ENCODE measurements at places on chromosomes 7 and 10. TPM values are rescaled to one million over a fixed set of nuclear protein-coding genes. Genes with fewer than 3 reads are reported as not detected.
A peak's percentile ranks its signal among the peaks of the same experiment; 100 is the strongest.

The FAM237B gene
- total RNA-seq = not detected

- DNase-seq = peak; percentile 54
These were observed 365 bp downstream of the YME1L1 start for GRCh38 chr10:27153845-27154193.

DNA sequence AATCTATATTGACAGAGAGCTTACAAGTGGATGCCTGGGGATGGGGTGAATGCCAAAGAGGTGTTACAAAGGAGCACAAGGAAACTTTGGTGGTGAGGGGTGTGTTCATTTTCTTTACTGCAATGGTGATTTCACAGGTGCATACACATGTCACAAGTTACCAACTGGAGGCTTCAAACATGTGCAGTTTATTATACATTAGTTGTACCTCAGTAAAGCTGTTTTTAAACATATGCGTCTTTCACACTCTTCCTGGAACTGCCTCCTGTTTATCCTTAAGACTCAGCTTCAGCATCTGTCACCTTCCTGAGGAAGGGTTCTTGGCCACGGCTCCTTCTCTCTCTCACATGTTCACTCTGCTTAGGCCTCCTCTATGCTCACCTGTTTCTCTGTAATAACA, 731.5 kb downstream of the PARD3 start:
- DNase-seq = no peak

DNA sequence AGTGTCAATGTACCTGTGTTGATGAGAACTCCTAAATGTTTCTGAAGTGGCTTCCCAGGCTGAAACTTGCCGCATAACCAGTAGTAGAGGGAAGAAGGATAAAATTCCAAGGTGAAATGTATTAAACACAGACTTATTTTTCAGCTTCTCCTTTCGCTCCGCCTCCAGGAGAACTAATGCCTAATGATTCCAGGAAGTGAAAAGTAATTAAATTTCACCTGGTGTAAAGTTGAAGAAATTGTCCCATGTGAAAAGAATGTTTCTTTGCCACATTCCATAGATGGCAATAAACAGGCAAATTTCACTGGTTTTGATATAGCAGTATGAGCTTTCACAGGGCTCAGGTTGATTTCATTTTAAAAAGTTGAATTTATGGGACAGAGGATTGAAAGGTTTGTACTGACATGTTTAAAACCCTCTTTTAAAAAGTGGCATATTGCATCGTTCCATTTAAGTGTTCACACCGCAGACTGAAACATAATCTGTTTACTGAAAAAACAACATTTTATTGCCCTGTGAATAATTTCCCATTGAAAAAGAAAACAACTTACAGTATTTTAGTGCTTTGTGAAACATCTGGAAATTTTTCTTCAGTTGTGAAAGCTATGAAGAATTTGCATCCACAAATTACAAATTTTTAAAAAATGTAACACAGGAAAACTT, 453.4 kb upstream of the NFE2L3 start:
- DNase-seq = no peak

The PLEKHS1 gene
- 0.12 TPM for total RNA-seq

- no peak for DNase-seq
These were observed 2.6 kb downstream of the NPTX2 start for GRCh38 chr7:98619450-98620321.

- DNase-seq = no peak
These were observed 231.3 kb upstream of the CELF2 start for GRCh38 chr10:10786109-10787090.

The ANKRD22 gene
- not detected for total RNA-seq

The LBX1 gene
- total RNA-seq = not detected

- DNase-seq = no peak
These were observed 3.2 kb upstream of the UBE2D1 start for GRCh38 chr10:58331646-58332045.

- DNase-seq = no peak
These were observed 219.2 kb downstream of the ETV1 start for GRCh38 chr7:13770305-13770704.

DNA sequence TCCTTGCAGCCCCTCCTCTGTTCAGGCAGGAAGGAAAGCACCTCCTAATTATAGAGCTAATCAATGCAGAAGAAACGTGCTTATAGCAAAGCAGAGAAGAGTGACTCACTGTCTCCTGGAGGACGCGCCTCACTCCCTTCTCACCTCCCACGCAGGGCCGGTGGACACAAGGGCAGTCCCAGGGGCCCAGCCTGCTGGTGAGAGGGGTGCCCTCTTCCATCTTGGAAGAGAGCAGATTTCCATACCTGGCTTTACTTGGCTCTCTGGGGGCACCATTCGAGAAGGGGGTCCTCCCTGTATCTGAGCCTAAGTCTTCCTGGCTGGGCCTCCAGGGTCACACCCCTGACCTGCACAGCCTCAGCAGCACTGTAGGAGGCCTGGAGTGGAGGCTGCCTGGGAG, 55.8 kb downstream of the RASGEF1A start:
- DNase-seq = no peak

DNA sequence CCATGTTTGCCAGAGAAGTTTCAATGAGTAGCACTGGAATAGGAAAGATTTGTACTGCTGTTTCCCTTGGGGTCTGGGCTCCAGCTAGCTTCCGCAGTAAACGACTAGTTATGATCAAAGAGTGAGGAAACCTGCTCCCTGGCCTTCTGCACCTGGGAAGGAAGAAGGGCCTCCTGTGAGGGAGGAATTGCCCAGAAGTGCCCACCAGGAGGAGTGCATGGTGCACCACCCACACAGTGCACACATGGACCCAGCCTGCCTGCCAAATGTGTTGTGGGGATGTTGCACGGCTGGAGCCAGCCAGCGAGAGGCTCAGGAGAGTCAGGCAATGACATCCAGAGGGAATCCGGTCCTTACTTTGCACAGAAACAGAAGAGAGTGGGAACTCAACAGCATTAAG, 27.0 kb upstream of the FAM107B start:
- no peak for DNase-seq

DNA sequence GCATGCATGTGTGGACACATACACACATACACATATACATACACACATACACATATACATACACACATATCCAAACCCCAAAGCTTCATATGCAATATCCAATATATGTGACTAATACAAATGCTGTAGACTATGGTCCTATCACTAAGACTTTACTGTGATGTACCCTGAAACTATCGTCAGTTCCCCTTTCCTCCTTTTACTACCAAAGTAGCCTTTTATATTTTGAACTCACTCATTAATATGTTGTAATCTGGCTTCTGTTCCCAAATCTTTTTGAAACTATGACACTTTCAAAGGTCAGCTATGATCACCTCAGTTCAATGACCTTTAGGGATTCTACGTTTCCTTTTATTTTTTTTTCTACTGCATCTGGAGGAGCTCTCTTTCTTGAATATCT, 64.8 kb upstream of the TFEC start:
- DNase-seq = no peak

The SHTN1 gene
- 0.83 TPM for total RNA-seq

The CDC14C gene
- total RNA-seq = not detected

GRCh38 chr10:126235979-126236851, 152.1 kb downstream of the ADAM12 start:
- DNase-seq = no peak

- no peak for DNase-seq
These were observed 195.4 kb downstream of the EBF3 start for GRCh38 chr10:129768437-129769355.

The ACSL5 gene
- total RNA-seq = 53.8 TPM

DNA sequence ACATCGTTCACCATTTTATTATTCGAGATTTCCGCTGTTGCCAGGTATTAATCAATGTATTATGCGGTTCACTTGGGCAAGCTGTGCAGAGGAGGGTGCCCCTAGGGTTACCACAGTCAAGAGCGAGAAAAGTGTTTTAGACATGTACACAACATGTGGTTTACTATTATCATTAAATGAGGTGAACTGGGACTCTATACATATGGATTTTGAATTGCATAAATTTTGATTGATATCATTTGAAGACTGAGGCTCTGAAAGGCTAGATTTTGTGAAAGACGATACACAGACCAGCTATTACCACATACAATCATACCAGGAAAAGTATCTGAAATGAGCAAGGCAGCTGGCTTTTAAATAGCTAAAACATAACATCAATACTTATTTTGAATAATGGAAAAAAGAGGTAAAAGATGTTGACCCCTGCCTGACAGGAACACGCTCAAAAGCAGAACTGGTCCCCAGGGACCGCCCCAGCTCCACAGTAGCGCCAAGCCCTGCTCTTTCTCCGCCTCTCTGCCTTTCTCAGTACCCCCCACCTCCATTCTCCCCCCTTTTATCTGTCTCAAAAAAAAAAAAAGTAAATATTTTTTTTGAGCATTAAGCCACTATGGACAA, 413.4 kb upstream of the MKI67 start:
- no peak for DNase-seq

DNA sequence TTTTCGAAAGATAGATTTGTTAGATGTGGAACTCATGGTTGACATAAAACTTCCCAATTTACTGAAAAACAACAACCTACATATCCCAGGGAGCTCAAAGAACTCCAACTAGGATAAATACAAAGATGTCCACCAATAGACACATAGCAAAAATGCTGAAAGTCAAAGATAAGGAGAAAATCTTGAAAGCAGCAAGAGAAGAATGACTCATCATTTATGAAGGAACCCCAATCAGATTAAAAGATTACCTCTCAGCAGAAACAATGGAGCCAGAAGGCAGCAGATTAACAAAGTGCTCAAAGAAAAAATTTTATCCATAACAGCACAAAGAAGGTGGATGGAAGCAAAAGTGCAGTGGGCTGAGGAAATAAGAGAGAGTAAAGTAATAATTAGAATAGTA, 908.6 kb downstream of the SORCS3 start:
- no peak for DNase-seq

DNA sequence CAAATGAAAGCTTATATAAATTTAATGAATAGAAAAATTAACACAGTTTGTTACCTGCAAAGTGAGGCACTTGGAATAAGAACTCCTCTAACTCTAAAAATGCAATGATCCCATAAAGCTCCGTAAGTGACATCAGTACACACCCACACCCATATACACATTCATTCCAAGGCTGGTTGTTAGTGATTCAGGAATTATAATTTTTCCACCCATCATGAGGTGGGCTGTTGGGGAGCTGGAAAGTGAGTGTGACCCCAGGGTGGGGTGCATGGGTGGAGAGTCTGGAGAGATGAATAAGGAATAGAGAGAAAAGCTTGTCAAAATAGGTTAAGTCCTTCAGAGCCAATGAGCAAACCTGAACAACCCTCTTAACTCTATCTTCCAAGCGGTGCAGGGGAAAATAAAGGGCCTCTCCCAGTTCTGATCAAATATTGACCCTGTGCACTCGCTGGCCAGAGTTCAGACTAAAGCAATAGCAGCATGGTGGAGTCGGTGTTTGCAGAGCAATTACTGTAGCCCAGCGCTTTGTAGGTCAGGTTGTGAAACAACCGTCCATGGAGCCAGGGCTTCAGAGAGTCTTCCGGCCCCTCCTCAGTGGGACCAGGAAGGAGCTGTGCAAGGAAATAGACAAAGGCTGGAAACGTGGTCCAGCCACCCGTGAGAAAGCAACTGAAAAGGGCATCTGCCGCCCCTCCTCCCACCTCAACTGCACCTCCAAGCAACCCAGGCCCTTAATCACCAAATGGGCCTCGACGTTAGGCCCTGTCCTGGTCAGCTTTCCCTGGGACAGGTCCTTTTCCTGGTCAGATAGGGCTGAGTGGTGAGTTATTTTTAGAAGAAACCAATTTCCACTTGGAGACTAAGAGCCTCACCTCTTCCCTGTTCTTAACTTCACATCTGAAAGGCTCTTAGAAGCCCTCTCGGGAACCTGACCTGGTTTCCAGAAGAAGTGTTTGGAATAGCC, 61.2 kb downstream of the SH3PXD2A start:
- DNase-seq = no peak

DNA sequence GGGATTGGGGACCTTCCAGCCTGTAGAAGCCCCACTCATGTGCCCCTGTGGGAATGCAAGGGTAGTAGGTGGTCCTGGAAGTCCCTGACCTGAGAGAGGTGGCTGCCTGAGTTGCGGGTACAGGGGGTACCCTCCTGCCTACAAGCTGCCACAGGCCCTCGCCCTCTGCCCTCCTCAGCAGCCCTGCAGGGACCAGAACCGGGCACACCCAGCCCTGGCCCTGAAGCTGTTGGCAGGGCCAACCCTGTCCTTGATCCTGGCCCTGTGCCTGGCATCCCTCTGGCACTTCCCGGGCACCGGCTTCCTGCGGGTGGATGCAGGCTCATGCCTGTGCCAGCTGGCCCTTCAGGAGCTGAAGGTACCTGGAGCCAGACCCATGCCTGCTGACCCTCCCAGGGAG, 54.9 kb upstream of the ELN start:
- DNase-seq = no peak

The WIPF3 gene
- total RNA-seq = not detected

DNA sequence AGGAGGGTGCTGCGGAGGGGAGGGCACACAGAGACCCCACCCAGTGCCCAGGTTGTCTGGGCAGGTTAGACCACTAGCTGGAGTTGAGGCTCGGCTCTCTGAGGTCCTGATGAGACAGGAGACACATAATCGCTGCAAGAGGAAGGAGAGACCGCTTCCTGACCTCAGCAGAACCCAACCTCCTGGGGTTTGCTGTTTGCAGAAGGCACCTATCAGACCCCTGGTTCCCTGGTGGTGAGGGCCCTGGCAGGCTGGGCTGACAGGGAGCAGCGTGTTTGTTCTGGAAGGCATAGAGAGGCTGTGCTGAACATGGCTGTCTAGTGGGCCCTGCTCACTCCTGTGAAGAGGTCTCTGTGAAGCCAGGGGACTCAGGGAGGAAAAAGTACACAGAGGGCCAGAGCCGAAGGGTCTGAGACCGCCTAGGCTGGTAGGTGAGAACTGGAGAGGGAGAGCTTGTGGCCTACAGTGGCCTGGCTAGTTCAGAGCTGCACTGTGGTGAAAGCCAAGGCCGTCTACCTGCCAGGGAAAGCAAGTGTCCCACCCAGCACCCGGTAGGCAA, 39.4 kb upstream of the NPFFR1 start:
- no peak for DNase-seq

The CALHM3 gene
- not detected for total RNA-seq

The OR9A2 gene
- not detected for total RNA-seq

DNA sequence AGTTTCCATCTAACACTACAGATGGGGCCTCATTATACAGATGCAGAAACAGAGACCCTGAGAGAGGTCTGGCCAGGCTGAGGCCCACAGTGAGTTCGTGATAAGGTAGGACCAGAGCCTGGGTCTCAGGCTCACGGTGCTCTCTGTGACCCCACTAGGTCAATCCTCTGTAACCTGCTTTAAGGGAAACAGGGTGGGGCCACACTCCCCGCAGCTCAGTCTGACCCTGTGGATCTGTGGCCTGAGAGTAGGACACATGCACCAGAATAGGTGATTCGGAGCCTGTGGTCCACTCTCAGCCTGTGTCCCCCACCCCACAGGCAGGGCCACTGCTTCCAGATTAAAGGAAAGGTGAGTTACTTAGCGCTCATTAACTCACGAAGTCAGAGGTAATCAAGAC, 137.8 kb upstream of the FAM20C start:
- no peak for DNase-seq

GRCh38 chr7:87416682-87417587, 58.5 kb downstream of the ABCB4 start:
- DNase-seq = peak; percentile 64
